ENCODE measurements at places on chromosomes 6 and 20.

DNA sequence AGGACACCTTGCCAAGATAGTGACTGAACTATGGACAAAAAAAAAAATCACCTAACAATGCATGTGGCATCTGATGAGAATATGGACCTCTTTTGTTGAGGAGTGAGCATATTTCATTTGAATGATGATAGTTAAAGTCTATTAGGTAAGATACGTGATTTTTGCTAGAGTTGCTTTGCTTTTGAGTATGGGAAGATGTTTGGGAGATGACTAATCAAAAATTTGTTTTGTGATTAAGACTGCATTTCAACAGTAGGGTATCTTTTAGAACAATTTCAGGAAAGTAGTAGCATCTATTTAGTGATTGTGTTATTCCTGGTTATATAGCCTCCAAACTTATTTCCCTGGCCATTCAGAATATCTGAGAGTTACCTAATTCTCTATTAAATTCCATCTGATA lies 878.6 kb upstream of the CITED2 start:
- DNase-seq, result no peak

DNA sequence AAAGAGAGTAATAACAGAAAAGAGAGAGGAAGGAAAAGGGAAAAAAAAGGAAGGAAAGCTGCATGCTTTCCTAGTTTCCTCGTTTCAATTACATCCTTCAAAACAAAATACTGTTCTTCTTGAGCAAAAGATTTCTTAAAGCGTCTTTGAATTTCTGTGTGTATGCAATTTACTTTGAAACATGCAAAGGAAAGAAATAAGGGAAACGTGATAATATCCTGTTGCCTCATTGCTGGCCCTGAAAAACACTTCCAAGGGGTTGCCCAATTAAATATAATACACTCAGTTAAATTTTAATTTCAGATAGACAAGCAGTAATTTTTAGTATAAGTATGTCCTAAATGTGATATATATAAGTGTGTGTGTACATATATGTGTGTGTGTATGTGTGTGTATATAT lies 51.2 kb upstream of the TPD52L1 start:
- DNase-seq, result no peak

DNA sequence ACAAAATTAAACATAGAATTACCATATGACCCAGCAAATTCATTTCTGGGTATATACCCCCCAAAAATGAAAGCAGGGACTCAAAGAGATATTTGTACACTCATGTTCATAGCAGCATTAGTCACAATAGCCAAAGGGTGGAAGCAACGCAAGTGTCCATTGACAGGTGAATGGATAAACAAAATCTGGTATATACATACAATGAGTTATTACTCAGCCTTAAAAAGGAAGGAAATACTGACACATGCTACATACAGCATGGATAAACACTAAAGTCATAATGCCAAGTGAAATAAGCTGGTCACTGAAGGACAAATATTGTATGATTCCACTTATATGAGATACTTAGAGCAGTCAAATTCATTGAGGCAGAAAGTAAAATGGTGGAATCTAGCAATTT lies 5.3 kb upstream of the STX11 start:
- no peak for DNase-seq

DNA sequence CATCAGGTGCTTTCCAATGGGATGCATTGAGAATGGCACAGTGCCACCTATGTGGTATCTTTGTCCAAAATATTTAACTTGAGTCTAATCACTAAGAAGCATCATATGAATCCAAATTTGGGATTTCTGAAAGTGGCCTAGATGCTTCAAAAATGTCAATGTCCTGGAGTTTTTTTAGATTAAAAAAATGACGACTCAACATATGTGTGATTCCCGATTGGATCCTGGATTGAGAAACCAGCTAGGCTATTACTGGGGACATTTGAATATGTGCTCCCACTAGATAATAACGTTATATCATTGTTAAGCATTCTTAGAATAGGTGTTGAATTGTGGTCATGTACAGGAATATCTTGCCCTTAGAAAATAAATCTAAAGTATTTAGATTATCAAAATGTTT lies 189.2 kb downstream of the TBXT start:
- no peak for DNase-seq

- no peak for DNase-seq
Measured at GRCh38 chr6:142721215-142721920, 223.6 kb downstream of the HIVEP2 start.

GRCh38 chr6:157718503-157719187 lies 104.4 kb upstream of the SNX9 start:
- no peak for DNase-seq

DNA sequence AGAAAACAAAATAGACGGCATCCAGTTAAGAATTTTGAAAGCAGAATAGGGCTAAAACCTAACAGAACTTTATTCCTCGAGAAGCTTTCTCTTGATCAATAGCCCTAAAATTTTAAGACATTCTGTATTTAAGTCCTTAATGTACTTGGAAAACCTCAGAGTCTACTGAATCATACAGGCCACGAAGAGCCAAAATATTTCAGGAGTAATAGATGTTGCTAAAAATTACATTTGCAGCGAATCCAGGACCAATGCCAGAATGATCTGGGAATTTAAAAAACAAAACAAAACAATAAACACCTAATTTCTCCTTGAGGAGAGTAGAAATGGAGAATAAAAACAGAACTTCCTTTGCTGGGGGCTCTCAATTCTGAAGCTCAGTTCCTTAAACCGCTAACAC lies 23.3 kb downstream of the ATXN1 start:
- DNase-seq, result no peak

- DNase-seq, result no peak
Measured at GRCh38 chr6:91697010-91697695, 1110.3 kb upstream of the MAP3K7 start.

DNA sequence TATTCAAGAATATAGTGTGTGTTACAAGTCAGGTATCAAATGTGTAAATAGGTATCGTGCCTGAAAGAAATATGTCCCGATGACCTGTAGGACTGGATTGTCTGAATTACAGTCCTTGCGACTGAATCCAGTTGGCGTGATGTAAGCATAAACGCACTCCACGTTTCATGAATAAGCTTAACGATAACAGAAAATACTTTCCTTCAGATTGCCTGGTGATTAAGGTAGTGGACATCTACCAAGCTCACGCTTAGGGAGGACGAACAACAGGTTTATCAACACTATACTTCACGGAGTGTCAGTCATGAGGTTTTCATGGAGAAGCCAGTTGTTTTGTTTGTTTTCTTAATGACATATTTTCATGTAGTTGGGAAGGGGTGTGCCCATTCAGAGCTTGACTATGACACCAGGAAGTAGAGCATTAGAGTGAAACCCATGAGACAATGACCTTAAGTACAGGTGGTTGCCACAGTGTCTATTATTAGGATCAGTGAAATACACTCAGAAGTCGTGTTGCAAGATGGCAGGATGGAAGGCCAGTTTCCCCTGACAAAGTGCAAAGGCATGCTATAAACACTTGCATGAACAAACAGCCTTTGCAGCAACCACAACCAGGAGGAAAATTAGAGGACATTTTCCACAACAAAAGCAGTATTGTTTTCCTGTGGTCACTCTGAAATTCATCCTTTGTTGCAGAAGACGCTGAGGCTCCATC lies 305.8 kb upstream of the PRDM1 start:
- DNase-seq, result no peak

DNA sequence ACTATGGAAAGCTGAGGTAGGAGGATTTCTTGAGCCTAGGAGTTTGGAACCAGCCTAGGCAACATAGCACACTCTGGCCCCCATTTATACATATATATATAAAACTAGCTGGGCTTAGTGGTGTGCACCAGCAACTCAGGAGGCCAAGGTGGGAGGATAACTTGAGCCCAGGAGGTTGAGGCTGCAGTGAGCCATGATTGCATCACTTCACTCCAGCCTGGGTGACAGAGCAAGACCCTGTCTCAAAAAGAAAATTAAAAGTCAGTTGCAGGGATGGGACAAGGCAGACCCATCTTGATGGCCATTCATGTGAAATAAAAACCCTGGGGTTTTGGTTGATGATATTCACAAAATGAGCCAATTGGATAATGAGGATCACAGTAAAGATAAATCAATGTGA lies 6.6 kb upstream of the GTF2H4 start:
- no peak for DNase-seq

DNA sequence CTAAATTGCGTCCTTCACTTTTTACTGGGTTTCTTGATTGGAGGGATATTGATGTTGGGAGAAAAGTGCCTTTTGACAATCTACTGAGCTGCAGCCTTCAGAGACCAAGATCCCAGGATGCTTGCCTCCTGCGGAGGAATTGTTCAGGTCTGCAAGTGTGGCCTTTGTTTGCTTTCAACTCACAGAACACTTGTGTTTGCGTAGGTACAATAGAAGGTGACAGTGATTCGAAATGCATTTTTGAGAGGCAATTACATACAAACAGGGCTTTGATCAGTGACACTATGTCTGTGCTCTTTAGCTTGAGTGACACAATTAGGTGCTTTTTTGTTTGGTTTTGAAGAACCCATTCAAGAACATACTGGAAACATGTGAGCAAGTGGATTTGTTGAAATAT lies 600.6 kb downstream of the QKI start:
- no peak for DNase-seq

DNA sequence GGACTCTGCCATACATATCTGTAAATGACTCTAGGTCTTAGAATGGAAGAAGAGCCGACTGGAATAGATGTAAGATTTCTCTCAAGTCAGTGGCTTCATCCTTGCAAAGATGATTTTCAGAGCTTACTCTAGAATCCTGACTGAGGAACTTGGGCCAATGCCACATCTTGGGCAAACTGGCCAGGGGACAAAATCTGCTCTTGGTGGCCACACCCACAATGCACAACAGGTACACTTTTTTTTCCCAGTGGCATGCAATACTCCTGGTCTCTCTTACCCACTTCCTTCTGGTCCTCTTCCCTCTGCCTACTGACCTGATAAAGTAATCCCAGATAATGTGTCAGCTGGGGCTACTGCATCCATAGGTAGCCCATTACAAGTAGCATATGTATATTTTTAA lies 13.4 kb downstream of the CLIC5 start:
- no peak for DNase-seq

- DNase-seq, result no peak
Measured at GRCh38 chr20:10094566-10095173, 59.9 kb downstream of the ANKEF1 start.

DNA sequence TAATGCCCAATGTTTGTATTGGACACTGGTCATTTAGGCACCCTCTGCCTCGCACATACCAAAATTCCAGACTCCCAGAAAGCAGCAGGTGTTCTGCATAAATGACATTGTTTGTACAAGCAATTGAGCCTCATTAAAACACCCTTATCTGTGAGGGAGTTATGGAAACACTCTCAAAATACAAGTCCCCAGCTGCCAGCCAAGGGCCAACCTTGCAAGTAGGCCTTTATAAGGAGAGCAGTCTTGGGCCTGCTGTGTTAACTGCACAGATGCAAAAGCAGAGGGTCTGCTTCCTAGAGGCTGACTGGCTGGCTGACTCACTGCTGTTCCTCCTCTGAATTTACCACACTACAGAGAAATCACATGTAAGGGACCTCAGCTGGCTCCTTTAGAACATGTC lies 150.4 kb upstream of the HMGN3 start:
- no peak for DNase-seq

DNA sequence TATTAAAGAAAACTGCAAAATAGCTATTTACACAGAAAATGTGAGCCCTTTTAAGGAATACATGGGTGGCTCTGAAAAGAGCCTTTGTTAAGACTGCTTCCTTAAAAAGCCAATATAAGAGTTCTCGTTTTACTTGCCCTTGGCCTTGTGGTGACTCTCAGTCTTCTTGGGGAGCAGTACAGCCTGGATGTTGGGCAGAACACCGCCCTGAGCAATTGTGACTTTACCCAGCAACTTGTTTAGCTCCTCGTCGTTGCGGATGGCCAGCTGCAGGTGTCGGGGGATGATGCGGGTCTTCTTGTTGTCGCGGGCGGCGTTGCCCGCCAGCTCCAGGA lies 111.5 kb downstream of the HFE start:
- peak; percentile 80 for DNase-seq

GRCh38 chr20:32497589-32498224 lies 87.4 kb downstream of the NOL4L start:
- DNase-seq, result no peak

GRCh38 chr20:41447006-41447405 lies 80.4 kb upstream of the EMILIN3 start:
- no peak for DNase-seq

DNA sequence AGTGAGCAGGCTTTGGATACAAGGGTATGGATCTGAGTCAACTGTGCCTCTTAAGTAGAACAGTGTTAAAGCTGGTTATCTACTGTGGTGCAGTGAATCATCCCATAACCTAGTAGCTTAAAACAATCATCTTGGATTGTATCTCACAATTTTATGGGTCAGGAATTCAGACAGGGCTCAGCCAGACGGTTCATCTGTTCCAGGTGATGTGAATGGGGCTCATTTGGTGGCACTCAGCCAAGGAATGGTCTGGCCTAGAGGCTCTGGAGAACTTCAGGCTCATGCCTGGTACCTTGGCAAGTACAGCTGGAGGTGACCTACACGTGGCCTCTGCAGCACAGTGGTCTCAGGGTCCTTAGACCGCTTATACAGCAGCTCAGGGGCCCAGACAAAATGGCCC lies 11.2 kb upstream of the CDH4 start:
- DNase-seq, result no peak

DNA sequence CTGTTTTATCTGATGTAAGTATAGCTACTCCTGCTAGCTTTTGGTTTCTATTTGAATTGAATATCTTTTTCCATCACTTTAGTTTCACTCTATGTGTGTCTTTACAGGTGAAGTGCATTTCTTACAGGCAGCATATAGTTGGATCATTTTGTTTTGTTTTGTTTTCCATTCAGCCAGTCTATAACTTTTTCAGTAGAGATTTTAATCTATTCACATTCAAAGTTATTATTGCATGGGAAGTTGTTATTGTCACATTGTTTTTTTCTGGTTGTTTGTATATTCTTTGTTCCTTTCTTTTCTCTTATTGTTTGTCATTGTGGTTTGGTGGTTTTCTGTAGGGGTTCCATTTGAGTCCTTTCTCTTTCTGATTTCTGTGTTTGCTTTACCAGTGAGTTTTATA lies 151.2 kb downstream of the PDE10A start:
- DNase-seq, result no peak

- no peak for DNase-seq
Measured at GRCh38 chr6:42236682-42237473, 19.2 kb upstream of the MRPS10 start.

DNA sequence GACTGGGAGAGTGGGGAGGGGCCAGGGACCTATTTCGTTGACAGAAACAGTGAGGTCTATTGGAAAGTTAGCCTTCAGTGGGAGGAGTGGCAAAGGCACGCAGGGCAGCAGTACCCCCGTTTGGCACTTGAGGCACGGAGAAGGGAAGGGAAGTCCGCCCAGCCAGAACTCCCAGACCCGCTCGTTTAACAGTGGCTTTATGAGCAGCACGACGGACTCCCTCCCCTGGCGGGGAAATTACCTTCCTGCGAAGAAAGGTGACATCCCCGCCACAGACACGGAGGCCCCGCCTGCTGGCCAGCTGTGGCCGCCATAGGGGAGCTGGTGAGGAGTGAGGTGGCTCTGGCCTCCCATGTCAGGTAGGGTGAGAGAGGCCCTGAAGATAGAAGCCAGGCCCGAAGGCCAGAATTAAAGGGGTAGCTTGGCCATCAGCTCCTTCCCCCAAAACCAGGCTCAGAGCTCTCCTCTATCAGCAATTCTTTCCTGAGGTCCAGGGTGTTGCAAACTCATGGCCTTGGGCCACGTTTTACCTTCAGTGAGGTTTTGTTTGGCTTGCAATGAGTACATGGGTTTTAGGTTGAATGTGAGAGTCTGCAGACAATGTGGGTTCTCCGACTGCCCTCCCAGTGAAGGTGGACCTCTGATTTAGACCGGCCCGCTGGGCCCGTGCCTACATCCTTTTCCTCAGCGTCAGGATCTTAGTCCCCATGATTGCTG lies 123.7 kb downstream of the MRPL14 start:
- DNase-seq, result no peak

All from Kasumi-1 (cell line).